Activated T-cell treated with anti-CD3 and anti-CD28 coated beads for 4 hours (primary cell): ENCODE measurements at places on chromosomes 2 and 18.

GRCh38 chr2:85437488-85438200 lies 19.1 kb downstream of the SH2D6 start:
- peak; percentile 39 for DNase-seq

GRCh38 chr2:182894174-182894573 lies 27.7 kb upstream of the FRZB start:
- no peak for DNase-seq

DNA sequence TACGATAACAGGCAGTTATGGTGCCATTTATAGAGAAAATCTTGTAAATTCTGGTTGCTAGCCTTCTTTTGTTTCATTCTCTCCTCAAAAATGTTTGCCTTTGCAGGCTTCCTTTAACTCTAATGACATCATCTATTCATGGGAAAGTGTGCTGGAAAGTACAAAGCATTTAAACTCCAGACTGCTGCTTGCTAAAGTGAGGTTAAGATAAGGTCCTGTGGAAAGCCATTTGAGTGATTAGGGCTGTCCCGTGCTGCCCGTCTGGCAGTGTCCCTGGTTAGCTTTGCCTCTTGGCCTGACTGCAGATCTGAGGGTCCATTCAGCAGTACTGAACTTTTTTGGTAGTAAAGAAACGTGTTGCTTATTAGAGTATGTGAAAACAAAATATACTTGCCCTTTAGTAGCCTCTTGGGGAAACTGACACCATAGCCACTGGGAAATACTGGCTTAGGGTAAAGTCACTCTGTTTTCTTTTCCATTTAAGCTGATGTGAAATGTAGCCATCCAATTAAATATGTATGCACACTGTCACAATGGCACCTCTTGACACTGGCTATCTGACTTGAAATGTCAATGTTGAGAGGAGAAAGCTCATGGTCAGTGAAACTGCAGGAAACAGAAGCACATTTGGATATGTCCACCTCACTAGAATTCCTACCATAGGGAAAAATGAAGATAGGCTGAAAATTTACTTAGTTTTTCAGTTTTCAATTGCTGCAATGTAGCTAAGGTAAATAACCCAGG lies 321.5 kb downstream of the SLC8A1 start:
- no peak for DNase-seq

GRCh38 chr2:239534581-239535412 lies 134.0 kb upstream of the HDAC4 start:
- no peak for DNase-seq

DNA sequence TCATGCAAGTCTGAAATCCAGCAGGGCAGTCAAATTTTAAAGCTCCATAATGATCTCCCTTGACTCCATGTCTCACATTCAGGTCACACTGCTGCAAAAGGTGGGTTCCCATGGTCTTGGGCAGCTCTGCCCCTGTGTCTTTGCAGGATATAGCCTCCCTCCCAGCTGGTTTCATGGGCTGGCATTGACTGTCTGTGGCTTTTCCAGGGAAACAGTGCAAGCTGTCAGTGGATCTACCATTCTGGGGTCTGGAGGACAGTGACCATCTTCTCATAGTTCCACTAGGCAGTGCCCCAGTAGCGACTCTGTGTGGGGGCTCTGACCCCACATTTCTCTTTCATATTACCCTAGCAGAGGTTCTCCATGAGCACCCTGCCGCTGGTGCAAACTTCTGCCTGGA lies 220.6 kb upstream of the COPS8 start:
- DNase-seq: no peak

GRCh38 chr2:39989888-39990287 lies 210.8 kb upstream of the THUMPD2 start:
- DNase-seq: no peak

DNA sequence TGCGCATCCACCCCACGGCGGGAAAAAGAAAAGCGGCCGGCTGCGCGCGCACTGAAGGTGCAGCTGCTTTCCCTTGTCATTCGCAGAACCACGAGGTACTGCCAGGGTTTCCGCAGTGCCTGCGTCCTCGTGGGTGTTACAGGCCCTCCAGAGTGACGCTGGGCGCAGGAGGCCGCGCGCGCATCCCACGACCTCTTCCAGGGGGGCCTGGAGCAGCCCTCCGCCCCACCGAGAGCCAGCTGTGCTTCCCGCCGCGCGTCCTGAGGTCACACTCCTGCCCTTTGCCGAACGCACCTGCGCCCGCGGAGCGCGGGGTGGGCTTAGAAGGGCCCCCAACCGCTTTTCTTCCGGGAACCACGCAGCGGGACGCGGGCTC lies 378 bp upstream of the IAH1 start:
- DNase-seq: peak; percentile 53

GRCh38 chr2:116416731-116417377 lies 1397.6 kb upstream of the DDX18 start:
- no peak for DNase-seq

- DNase-seq: no peak
Measured at GRCh38 chr2:217299590-217299989, 439.7 kb upstream of the TNP1 start.

DNA sequence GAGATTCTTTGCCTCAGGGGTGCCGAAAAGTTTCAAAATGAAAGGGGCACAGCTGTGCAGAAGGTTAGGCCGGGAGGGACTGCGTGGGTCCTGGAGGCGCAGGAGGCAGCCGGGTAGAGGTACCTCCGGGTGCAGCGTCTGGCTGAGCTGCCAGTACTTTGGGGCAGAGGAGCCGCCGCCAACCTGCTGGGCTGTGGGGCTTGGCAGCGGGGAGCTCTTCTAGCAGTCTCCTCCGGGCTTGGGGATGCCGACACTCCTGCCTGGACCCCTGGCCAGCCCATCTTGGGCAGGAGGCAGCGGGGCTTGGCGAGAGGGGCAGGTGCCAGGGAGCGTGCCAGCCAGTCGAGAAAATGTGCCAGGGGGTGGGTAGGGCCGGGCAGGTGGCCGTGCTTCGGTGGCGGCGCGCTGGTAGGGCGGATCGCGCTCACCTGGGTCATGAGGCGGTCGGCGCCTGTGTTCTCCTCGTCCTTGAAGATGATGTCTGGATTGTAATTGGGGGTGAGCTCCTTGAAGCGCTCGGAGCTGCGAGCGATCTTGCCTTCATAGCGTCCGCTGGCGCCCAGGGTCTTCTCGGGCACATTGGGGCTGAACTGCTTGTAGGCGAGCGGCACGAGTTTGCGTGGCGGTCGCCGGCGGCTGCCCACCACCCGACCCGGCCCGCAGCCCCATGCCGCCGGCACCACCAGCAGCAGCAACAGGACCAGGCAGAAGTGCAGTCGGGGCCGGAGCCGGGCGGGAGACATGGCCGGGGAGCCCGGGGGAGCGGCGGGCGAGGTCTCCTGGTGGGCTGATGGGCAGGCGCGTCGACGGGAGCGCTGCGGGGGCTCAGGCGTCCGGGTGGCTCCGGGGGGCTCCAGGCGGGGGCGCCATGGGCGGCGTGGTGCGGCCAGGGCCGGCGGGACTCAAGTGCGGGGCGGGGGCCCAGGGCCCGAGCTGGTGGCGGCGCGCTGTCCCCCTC lies 717 bp downstream of the IHH start:
- no peak for DNase-seq

GRCh38 chr2:108215794-108216211 lies 24.0 kb upstream of the SULT1C3 start:
- no peak for DNase-seq

DNA sequence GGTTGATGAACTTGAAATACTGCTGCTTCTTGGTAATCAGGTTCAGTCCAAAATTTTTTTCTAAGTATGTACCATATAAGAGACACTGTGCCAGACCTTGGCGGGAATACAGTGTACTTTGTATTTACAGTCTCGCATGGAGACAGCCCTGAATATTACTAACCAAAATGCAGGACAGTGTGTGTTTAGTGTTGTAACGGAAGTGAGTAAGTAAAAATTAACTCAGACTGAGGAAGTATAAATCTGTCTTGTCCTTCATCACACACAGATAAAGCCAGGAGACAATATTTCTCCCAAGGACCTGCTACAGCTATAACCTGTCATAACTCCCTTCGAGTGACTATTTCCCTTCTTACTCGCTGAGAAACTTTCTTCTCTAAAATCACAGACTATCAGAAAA lies 76.9 kb downstream of the ACTR3 start:
- DNase-seq: no peak
